NCI-H2081 (cell line): ENCODE measurements at places on chromosomes 2 and 18.

DNA sequence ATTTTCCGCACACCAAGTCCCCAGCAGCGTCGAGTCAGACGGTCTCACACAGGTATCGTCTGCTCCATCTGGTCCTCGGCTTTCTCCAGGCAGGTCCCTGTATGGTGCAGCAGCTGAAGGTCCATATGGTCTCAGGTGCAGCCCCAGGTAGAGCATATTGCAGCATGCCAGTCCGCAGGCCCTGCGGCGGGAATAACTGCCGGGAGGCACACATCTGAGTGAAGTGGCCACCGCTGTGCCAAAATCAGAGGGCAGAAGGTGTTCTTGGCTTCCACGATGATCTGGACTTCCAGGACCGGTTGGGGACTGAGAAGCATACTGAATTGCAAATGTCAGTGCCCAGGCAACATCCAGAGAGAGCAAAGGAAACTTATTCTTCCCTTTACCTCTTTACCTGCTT, 320.3 kb downstream of the RNF144A start:
- DNase-seq: no peak

DNA sequence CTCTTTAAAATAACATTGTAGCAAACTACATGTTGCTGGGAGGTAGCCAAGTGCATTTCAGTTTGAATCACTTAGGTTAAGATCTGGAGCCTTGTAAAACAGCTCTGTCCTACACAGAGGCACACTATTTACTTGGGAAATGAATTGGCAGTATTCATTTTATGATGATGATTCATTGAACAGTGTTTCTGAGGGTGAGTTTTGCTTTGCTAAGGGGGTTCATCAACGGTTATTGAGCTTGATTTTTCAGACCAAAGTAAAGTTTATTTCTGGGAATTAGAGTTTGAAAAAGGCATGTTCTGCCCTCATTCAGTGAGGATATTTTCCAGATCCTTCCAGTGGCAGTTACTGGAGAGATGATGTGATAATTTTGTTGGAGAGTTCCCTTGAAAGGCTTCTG, 55.6 kb downstream of the CCDC85A start:
- DNase-seq: no peak

DNA sequence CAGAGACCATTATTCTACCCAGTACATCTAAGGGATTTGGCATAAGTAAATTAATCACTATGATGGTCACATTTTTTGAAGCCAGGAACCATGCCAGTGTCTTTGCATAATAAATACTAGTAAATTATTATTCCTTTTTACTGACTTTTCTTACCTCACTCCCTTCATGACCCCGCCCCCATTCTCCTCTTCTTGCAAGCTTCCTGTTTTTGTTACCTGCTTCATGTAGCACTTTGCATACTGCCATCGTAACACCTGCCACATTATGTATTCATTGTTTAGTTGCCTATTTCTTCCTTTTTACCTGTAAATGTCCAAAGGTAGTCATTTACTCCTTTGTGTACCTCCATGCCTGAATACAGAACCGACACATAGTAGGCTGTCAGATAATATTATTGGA, 309.5 kb downstream of the KIAA1328 start:
- DNase-seq: no peak

DNA sequence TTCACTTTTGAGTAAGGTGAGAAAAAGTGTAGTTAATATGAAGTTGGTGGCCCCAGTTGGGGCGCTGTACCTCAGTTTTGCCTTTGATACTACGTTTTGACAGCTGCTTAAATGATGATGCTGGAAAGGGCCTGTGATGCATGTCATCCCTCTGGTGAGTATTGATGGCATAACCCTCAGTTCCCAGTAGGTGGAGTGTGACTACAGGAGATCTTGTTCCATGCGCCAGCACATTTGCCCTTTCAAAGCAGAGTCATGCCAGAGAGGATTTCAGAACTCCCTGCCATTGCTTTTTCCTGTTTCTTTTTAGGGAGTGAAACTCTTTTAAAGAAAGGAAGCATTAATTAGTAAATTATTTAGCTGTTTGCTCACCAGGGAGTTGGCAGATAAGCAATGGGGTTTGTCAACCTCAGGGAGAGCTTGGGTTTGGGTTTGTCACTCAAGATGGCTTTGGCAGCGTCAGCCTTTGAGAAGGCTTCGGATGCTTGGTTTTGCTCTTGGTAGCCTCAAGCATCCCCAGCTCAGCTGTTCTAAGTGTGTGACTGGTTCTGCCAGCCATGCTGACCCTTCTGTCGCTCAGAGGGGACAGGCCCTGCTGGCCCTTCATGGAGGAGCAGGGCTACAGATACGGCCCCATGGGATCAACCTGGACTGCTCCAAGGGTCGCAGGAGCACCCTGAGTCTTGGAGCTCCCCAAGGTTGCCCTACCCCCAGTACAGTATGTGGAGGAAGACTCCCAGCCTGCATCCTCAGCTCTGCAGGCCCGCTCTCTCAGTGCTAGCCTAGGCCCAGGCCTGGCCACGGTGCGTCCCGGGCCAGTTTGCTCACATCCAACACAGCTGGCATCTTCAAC, 29.1 kb downstream of the ARMC9 start:
- peak; percentile 67 for DNase-seq

DNA sequence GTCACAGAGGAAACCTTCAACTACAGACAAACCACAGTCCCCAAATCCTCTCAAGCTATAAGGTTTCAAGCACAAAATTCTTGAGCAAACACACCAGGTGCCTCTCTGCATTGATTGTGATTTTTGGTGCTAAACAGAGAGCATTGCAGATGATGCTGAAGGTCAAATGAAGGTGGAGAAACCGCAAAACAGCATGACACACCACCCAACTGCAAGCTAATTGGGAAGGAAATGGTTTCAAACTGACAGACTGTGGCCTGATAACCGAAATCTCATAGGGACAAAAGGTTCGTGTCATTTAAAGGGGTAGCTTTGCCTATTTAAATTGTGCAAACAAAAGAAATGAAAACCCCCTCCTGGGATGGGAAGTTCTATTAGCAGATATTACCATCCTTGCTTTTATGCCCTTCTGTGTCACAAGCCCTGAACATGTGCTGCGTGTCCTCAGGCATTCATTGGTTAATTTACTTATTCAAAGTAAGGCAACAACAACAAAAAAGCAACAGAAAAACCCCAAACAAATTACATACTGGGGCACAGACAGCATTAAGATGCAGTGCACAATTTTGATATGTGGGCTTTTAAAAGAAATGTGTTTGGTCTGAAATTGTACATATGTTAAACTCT, 154.9 kb downstream of the AQP4 start:
- no peak for DNase-seq

DNA sequence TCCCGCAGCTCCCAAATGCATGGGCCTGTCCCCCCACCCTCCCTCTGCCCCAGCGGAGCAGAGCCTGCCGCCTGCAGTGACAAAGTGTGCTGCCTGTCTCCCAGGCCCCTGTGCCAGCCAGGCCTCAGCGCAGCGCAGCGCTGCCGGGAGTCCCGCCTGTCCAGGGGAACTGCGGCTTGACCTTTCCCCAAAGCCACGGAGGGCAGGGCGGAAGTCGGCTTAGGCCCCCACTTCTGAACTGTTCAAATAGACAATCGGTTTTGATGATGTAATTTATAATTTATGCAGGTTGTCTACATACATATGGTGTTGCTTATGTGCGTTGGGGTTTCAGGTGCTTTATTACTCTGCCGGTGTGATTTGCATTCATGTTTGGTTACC, 7.1 kb downstream of the GBX2 start:
- DNase-seq: no peak

DNA sequence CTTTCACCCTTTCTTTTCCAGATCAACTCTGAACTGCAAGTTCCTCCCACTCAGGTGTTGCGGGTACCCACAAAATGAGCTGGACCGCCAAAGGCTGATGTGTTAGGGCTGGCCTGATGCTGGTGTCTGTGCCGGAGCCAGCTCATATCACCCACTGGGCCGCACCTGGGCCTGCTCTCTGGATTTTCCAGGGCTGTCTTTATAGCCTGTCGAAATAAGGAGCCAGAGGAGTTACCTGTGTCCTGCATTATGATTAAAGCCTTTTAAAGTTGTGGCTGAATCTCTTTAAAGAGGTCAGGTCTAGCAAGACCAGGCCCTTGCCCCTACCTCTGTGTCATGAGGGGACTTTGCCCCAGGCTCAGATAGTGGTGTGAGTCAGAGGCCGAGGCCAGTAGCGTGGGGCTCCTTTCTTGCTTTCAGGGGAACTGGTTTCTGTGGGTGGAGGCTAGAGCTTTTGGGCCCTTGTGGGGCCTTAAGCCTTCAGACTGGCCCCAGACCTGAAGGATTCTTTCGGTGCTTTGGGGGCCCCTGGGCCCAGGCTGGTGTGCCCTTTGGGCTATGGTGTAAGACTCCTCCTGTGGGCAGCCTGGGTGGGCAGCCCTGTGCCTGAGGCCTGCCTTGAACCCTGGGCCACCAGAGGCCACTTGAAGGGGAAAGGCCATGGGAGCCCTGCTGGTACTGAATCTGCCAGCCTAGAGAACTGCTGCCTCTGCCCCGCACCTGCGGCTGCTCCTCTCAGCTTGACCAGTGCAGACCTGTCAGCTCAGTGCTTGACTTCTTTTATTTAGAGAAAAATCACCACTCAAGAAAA, 21.3 kb downstream of the OTOF start:
- DNase-seq: no peak

- DNase-seq: no peak
Measured at GRCh38 chr18:21805771-21806366, 65.3 kb downstream of the MIB1 start.

DNA sequence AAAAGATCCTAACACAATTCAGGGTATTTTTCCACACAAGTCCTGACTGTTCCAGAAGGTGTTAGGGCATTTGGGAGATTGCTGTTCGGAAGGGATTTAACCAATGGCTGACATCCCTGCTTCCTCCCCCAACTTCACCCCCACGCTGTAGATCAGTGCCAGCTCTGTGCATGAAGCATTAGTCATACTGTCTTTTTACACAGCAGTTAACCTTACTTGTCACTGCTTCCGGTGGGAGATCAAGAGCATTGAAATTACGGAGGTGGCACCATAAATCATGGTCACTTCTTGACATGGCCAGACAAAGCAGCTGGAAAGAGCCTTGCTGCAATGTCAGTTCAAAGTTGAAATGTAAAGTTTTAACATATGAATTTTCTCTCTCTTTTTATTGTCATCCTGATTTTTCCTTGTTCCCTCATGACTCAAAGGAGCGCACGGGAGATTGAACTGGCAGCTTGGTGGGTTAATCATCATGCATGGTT, 70.2 kb downstream of the HRH4 start:
- DNase-seq: peak; percentile 4

GRCh38 chr2:64807417-64807816, 153.7 kb upstream of the SERTAD2 start:
- DNase-seq: no peak
